ENCODE measurements at places on chromosomes 7 and 10.

- DNase-seq = no peak
These were observed 102.3 kb upstream of the ARHGAP21 start for GRCh38 chr10:24826009-24826408.

GRCh38 chr10:8978100-8978499 lies 923.6 kb downstream of the GATA3 start:
- no peak for DNase-seq

DNA sequence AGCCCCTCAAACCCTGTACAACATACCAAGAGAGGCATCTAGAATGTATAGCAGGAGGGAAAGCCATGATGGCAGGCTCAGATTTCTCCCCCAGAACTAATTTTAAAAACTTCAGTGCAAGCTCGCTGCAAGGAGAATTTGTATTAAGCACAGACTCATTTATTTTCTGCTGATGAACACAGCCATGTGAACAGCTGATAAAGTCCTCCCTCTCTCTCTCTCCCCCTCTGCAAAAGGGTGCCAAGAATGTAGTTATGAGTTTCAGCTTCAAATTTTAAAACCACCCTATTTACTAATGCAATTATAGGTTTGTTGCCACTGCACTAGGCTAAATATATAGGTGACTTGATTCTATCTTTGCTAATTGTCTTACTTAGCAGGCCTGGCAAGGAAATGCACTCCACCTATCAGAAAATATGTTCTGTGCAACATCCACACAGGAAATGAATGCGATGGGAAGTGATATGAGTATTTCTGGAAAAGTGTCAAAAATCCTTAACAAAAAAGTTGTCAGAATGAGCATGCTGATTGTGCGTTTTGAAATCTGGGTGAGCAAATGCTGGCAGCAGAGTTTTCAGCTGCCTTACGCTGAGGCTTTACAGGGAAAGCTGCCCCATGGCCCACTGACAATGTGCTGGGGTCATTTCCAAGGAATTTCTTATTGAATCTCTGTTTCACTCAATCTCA lies 43.4 kb upstream of the GHITM start:
- no peak for DNase-seq

GRCh38 chr10:22615819-22616499 lies 98.4 kb downstream of the PIP4K2A start:
- DNase-seq = peak; percentile 81

DNA sequence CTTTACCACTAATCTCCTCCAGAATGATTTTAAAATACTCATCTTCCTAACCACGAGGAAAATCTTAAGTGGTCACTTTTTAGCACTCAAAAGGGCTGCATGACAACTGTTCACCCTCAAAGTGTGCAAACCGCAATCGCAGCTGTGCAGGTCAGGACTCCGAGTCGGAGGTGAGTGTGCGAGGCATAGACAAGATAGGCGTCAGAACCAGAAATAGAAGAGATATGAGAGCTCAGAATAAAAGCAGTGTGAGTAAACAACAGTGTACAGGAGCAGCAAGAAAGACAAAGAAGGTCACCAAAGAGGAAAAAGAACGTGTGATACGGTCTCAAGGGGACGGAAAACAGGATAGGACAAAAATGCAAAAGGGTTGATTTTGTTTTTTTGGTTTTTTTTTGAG lies 17.5 kb upstream of the ENO4 start:
- no peak for DNase-seq

- DNase-seq = no peak
These were observed 140.1 kb downstream of the CPEB3 start for GRCh38 chr10:92150823-92151222.

DNA sequence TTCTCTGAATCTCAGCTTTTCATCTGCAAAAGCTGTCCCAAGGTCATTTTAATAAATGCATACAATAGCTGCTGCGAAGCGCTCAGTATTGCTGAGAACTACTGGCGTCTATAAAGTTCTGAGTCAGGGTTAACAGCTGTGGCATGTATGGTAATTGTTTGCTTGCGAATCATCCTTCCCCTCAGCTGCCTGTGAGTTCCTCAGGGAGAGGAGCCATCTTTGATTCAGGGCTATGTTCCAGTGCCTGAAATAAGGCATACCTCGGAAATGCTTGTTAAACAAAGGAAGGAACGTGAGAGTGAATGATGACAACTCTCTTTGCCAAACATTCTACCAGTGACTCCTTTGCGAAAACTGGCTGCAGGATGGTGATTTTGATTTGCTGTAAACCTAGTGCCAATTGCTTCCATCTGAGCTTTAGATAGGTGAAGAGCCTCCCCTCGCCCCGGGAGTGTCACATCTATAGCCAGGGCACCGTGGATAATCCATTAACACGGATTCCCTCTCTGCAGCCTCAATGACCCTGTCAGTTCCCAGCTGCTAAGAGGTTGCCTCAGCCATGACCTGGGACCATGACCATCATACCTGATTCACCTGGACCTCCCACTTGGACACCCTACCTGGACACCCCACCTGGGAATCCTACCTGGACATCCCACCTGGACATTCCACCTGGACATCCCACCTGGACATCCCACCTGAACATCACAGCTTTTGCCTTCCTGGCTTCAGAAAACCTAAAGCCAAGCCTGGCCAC lies 39.6 kb downstream of the GPRIN2 start:
- no peak for DNase-seq

- DNase-seq = no peak
These were observed 296.3 kb upstream of the ZMIZ1 start for GRCh38 chr10:78772486-78772885.

GRCh38 chr7:105448181-105448580 lies 59.5 kb upstream of the SRPK2 start:
- DNase-seq = peak; percentile 73

DNA sequence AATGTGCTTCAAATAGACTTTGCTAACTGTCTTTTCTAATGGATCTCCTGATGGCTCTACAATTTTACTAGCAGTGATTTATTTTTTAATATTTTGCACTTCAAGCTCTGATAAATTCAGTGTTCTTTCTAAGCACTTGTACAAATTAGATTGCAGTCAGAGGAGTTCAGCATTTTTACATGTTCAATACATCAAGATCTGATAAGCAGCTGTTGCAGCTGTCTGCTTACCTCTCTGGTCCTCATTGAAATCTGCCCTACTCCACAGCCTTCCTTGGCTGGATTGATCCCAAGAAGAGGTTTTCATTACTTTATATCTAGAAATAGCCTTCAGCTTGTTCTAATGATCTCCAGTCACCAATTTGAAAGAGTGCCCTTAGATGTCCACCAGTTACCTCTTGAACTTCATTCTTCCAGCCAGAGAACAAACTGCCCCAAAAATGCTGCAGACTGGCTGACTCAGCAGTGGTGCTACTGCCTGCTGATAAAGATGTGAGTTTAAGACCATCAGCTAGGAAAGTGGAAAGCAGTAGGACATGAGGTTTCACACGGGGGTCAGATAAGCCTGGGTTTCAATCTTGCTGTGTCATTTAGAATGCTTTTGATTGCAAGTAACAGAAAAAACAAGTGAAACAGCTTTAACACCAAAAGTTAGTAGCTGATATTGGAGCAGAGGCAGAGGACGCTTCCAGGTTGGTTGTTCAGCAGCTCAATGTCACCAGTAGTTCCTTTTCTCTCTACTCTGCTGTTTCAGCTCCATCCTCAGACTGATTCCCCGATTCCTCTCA lies 350.9 kb upstream of the NPVF start:
- no peak for DNase-seq

DNA sequence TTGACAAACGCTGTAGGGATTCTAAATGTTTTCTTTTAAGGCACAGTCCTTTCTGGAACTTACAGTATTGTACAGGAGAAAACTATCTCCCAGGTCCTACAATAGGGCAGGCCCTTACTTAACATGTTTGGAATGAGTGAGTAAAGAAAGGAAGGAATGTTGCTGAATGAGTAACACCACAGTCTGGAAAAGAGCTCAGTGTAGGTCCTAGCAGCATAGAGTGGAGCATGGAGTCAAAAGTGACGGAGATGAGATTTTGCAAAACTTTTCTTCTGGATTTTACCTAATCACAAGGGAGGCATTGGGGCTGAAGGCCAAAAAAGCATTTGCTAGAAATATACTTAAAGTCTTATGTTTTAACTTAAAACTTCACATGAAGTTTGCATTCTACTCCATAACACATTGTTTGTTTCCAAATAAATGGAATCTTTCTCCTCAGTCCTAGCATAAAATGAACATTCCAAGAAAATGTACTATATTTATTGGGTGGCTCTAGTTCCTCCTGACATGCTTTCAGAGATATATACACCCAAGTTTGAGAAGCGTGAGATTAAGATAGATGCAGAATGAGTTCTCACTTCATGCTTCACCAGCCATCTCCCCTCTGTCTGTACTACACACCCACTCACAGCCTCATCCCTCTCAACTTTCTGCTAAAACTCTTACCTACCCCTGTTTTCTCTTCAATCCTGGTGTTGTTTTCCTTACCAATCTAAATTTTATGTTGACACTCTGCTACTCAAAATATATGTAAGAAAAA lies 20.2 kb upstream of the ADD3 start:
- DNase-seq = no peak

GRCh38 chr7:75642810-75643486 lies 95.8 kb downstream of the HIP1 start:
- DNase-seq = peak; percentile 90

- DNase-seq = peak; percentile 37
These were observed 527.3 kb upstream of the SEMA3D start for GRCh38 chr7:85714043-85714578.

GRCh38 chr10:79391231-79392019 lies 44.2 kb downstream of the PPIF start:
- DNase-seq = no peak

DNA sequence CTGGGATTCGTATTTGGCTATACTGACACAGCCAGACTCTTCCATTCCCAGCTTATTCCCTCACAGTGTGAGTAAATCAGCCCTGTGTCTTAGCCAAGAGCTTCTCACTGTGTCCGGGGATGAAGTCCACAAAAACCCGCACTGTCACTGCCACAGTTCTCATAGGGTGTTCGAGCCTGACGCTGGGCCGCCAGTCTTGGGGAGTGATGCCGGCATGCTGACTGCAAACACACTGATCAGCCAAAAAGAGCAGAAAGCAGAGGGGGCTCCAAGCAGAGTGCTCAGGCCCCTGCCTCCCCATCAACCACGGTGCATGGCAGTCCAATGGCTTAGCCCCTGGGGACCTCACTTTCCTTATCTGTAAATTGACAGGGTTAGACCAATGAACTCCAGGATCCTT lies 36.7 kb downstream of the C10orf143 start:
- no peak for DNase-seq

DNA sequence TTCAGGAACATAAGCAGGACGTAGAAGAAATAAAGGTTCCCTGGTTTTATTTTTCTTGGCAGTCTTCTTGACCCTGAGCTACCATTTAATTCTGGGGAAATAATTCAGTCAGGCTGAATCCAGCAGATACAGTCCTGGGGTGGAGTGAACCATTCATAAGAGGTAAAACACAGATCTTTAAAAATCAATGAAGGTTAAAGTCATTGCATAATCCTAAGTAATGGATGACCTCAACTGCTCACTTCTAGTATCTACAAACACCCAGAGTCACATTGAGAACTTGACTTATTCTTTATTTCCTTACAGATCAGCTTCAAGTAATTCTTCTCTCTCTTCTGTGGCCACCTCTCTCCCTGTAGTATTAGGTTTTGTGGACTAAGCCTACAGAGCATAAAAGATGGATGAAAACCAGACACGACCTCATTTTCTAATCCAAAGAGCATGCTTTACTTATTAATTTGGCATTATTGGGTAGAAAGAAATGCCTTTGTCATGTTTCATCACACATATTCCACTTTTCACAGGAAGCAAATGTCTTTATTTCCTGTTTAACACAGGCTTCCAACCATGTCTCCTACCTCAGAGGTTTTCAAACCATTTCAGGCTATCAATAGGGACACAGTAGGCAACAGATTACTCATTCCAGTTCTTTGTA lies 182.3 kb upstream of the IMMP2L start:
- DNase-seq = no peak

DNA sequence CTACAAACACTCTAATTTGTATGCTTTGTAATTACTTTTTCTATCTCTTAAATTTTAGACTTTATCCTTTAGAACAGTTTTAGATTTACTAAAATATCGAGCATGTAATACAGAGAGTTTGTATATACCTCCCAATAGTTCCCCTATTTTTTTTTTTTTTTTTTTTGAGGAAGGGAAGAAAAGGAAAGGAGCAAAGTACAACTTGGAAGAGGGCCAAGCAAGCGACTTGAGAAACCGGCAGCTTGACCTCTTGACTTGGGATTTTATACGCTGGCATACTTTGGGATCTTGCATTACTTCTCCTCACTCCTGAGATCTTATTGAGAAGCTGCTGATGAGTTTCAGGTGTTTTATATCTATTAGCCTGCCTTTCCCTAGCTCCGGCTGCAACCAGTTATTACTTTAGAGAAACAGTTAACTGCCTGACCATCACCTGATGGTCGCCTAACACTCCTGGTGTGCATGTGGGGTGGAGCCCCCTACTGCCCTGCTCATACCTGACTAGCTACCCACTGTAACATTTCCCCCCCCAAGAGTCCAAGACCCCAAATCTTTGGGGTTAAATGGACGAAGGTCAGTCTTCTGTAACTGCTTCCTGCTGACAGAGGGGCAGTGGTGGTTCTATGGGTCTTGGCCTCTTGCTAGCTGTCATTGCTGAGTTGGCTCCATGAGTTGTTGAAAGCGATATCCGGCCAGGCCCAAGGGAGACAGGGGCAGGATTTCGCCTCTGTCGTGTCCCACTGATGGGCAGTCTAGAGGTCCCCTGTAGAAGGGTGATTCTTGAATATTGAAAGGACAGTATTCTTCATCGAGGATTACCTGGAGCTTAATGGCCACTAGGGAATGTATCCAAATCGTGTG lies 28.5 kb downstream of the MKLN1 start:
- DNase-seq = no peak

GRCh38 chr7:102306916-102307677 lies 20.4 kb downstream of the SH2B2 start:
- DNase-seq = peak; percentile 98

GRCh38 chr7:67484244-67484751 lies 487.7 kb downstream of the TYW1 start:
- DNase-seq = peak; percentile 70

- DNase-seq = peak; percentile 18
These were observed 34.3 kb downstream of the SRPK2 start for GRCh38 chr7:105354383-105354782.

GRCh38 chr7:29926741-29927140 lies 62.9 kb downstream of the SCRN1 start:
- DNase-seq = no peak

- no peak for DNase-seq
These were observed 99.0 kb downstream of the UBE2H start for GRCh38 chr7:129853661-129854268.

- DNase-seq = no peak
These were observed 994 bp upstream of the PTF1A start for GRCh38 chr10:23190872-23191763.

All from GM12865 (cell line).